Urothelium cell line (cell line): ENCODE measurements at places on chromosomes 4 and X.

GRCh38 chrX:28880136-28880535, 292.9 kb downstream of the IL1RAPL1 start:
- DNase-seq, result no peak

- no peak for DNase-seq
Observed at GRCh38 chr4:159150821-159151390, 48.0 kb downstream of the RAPGEF2 start.

GRCh38 chr4:76199664-76200211, 13.9 kb downstream of the SCARB2 start:
- DNase-seq, result no peak

- DNase-seq, result peak; percentile 4
Observed at GRCh38 chrX:18026166-18026565, 165.1 kb upstream of the RAI2 start.

GRCh38 chr4:23041501-23041900, 348.8 kb downstream of the GBA3 start:
- no peak for DNase-seq

DNA sequence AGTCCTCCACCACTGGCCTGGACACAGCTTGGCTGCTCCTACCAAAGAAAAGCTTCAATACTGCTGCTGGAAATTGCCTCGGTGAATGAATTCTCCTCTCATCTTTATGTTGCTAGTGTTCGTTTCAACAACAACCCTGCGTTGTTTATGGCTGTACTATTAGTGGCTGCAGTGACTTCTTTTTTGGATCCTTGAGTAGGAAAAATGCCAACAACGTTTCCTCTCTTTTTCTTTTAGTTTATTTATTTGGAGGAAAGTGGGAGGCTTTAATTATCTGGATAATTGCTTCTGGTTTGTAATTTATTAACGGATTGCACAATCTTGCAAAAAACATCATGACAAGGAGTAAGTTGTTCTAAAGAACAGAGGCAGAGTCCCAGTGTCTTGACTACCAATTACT, 464.1 kb upstream of the TRAM1L1 start:
- DNase-seq, result no peak

GRCh38 chr4:89303814-89304388, 3.7 kb downstream of the GPRIN3 start:
- DNase-seq, result no peak

DNA sequence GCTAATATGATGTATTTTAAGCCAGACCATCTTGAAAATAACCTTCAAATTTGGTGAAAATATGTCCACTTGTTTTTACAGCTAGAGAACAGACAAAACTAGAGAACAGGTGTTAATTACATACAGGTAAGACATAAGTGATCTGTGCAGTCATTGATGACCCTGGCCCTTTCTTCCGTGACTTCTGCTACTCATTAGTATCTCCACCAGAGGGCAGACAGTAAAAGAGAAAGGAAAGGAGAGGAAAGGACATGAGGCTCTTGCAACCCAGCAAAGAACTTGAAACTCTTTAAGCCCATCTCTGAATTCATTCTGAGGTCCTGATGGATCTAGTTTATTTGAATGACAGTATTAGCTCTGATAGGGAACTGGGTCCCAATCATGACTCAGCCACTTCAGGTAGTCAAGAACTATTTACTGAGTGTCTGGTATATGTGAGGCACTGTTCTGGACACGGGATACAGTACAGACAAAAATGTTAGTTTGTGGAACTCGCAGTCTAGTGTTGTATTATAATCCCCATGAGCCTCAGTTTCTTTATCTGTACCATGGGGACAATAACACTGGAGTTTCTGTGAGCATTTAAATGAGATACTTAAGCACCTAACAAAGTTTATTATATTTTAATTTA, 121.0 kb upstream of the TEX13D start:
- DNase-seq, result no peak

DNA sequence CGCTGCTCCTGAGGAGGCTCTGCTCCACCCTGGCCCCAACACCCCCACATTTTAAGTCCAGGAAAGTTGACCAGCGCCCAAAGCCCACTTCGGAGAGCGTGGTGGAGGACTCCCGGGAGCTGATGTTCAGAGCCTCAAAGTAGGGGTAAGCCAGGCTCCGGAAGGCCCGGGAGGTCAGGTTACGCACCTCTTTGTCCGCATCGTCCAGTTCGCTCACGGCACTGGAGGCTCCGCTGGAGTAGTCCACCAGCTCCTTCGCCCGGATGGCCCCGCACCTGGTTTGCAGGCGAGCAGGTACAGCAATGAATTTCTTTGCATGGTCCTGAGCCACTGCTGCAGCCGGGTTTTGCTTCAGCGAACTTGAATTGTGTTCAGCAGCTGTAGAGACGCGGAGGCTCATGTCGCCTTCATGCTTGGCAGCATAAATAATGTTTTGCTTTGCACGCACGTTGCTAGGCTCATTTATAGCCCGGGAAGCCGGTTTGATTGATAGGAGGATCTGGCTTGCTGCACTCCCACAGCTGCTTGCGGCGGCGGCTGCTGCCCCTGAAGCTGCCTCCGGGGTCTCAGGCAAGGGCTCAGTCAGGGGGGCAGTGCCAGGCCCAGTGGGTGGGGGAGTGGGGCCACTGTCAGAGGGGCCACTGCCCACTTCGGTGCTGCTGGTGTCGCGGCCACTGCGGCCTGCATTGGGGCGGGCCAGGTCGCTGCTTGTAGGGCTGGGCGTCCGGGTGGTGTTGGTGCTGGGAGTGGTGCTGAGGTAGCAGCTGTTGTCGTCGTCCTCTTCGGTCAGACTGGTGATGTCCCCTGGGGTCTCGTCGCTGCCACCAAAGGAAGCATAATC, 4.8 kb downstream of the C4orf54 start:
- DNase-seq, result no peak

DNA sequence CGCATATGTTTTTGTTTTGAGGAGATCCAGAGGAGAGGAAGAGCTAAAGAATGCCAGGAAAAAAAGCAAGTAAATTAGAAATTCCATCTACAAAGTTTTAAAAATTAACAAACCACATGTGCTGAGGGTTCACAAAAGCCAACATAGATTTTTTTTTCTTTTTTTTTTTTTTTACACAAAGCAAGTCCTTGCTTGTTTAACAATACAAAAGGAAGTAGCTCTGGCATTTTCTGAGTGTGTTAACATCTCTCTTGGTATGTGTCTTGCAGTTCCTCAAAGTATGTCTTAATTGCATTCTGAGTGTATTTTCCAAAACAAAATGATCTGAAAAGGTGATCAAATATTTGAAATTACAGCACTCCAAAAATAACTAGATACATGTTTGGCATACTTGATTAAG, 1682.7 kb upstream of the AGA start:
- DNase-seq, result no peak

DNA sequence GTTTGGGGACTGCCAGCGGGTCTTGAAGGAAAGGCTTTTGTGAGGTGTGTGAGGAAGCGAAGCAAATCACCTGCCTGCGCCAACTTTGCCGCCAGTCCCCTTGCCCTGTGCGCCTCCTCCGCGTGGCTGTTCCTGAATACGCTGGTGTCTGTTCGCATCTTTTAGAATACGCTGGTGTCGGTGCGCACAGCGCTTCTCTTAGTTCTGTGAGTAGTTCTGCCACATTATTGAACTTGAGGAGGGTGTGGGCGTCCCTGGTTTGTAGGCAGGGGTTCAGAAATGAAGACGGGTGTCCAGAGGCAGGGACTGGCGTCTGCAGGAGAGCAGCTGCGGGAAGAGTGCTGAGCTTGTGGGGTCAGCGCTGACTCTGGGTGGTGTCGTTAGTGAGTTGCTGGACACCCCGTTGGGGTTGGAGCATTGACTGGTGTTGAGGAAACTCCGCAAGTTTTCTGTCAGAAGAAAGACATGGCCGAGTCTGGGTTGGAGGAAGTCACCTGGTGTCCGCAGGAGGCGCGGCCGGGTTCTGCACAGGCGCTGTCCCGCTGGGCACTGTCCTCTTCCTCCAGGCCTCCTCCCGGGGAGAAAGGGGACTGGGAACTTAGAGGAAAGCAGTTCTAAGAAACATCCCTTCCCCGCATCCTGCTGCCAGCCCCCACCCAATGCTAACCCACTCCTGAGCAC, 930 bp downstream of the ZNF718 start:
- DNase-seq, result peak; percentile 19

- DNase-seq, result no peak
Observed at GRCh38 chr4:185383451-185383850, 12.3 kb downstream of the LRP2BP start.

GRCh38 chr4:92535599-92535998, 231.8 kb downstream of the GRID2 start:
- DNase-seq, result no peak

DNA sequence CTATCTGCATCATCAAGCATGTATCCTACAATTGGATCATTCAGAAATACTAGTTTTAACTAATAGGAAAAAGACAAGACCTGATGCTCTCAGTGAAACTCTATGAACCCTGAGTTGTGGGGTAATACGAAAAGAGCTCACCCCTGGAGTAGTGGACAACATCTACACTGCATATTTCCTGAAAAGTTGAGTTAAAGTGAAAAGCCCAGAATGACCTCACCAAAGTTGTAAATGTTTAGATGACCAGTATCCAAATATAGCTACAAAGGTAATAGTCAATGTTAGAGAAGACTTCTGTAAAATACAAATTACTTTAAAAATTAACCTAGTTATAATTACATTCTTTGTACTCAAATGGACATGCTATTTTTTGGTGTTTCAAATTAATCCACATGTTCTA, 52.8 kb upstream of the SRPX start:
- no peak for DNase-seq

DNA sequence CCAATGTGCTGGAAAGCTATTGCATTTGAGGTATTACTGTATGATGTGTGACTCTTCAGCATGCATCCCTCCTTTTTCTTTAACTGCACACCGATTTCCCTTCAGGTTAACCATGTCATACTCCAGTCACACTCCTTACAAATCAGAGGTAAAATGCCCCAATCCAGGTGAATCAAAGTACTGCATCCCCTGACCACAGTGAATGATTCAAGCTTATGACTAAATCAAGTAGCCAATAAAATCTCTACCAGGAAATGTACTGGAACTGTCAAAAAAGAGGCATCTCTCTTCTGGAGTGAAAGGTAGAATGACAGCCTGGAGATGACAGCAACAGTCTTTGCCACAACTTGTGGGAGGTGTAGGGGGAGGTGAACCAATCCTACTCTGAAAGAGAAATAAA, 10.4 kb downstream of the ADAMTS3 start:
- DNase-seq, result no peak

DNA sequence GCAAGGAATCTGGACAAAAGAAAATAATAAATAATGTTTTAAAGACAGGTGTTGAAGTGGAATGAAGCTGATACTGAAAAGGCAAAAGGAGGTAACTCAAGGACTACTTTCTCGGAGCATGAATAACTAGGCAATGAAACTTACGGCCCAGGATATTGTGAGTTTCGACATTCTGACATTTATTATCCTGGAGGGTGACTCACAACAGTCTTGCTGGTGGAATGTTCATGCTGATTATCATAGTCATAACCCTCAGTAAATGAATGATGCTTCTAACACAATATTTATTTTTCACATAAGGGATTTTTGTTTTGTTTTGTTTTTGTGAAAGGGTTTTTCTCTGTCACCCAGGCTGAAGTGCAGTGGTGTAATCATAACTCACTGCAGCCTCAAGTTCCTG, 147.0 kb upstream of the HPGD start:
- DNase-seq, result peak; percentile 38

DNA sequence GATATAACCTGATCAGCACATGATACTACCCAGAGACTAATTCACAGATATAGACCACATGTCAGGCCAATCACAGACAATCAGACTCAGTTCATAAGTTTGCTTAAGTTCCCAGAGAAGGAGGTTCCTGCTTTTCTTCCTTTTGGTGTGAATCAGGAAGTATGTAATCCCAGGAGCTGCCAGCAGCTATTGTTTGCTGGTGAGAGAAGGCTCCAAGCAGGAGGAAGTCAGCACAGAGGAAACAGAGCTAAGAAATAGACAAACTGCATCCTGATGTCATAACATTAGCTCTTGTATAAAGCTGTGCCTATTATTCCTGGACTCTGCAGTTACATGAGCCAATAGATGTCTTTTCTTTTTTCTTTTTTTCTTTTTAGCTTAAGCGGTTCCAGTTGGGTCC, 50.9 kb downstream of the UCHL1 start:
- no peak for DNase-seq

- DNase-seq, result no peak
Observed at GRCh38 chr4:12123707-12124106, 695.0 kb upstream of the HS3ST1 start.

GRCh38 chr4:149489321-149489720, 326.3 kb downstream of the IQCM start:
- DNase-seq, result no peak
